MV-4-11 (cell line): ENCODE measurements at places on chromosomes 6 and 20.
A peak's percentile ranks its signal among the peaks of the same experiment; 100 is the strongest.

- DNase-seq, result no peak
Measured at GRCh38 chr20:59662161-59662560, 57.8 kb downstream of the PHACTR3 start.

DNA sequence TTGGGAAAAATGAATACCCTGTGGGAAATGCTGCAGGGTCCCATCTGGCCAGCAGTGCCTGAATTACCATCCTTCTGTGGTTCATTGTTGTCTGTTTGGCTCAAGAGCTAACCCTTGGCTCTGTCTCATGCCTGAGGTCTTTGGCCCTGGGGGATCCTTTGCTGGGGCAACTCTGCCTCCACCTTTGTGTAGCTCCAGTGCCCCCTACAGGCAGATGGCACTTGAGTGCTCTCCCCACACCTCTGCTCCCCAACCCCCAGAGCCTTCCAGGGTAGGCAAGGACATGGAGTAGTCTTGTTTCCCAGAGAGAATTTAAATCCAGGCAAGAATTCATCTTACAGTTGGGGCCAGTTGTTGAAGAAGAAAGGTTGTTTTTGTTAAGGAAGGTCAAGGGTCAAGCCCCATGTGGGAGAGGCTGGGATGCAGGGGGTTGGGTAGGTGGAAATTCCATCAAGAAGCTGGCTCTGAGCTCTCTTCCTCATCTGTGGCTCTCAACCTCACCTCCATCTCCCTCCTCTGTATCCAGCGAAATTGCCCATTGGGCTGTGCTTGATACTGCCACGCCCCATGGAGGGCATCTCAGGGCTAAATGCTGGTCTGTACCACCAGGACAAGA, 44.2 kb downstream of the ZNF831 start:
- peak; percentile 40 for DNase-seq

- peak; percentile 51 for DNase-seq
Measured at GRCh38 chr6:145139140-145139850, 596.0 kb downstream of the EPM2A start.

GRCh38 chr6:154117485-154117884, 78.4 kb downstream of the OPRM1 start:
- DNase-seq, result no peak

DNA sequence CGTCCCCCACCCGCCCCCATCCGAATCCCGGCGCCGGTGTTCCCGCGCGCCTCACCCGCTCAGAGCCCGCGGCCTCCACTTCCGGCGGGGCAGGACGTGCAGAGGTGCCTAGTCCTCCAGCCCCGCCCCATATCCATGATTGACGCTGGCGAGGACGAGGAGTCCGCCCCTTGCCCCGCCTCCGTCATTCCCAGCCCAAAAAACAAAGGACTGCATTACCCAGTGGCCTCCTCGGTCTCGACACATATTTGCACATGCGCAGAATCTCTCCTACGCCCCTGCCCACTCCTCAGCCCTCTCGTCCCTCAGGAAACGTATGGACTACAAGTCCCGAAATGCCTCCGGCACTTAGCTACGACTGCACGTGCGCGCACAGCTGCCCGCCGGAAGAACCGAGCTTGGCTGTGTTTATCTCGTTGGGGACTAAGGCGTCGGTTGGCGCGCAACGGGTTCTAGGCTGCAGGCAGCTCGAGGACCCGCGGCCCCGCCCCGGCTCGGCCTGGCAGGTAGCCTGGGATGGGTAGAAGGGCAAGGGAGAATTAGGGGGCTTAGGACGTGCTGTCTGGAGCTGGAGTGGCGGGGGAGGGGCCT, at the start of the genes KLHDC3 and MEA1:
Gene KLHDC3 (plus strand): TSS at position 407 of the 591 bp plus-strand sequence. CDS start 2,944 bp downstream, outside the sequence.
Gene MEA1 (minus strand): TSS at position 104 of the 591 bp plus-strand sequence. CDS start 133 bp downstream, outside the sequence.
- DNase-seq, result peak; percentile 100

GRCh38 chr20:38447931-38448675, 13.0 kb upstream of the SNHG17 start:
- peak; percentile 61 for DNase-seq

DNA sequence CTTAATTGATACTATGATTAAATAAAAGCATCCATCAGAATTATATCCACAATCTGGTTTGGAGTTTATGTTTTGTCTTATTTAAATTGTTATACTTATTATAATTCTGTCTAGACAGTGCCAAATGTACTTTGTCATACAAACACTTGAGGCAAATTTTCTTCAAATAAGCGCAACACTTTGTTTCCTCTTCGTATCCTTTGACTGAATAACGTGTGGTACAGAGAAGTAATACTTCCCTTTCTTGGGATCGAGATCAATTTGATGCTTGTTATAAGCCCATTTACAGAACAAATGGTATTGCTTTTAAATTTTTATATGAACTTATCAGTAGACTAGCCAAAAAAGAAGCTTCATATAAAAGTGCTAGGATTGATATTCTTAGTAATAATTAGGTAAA, 111.0 kb downstream of the ATG5 start:
- peak; percentile 44 for DNase-seq

DNA sequence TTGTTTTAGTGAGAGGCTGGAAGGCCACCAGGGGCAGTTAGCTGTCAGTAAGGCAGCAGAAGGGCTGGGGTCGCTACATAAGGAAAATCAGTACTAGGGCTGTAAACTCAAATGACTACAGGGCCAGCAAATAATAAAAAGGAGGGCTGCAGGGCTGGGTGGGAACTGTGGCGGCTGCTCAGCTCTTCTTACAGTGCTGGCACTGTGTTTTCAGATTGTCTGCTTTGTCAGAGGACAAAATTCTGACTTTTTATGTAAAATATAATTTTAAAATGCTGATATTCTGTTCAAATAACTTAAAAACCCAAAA, 23.2 kb downstream of the HLA-A start:
- DNase-seq, result no peak

- DNase-seq, result peak; percentile 91
Measured at GRCh38 chr6:135209803-135210202, 28.7 kb downstream of the MYB start.

GRCh38 chr6:145540741-145541140, 194.6 kb downstream of the EPM2A start:
- DNase-seq, result no peak

GRCh38 chr6:39114388-39114703, 640 bp downstream of the SAYSD1 start:
- DNase-seq, result peak; percentile 48

- DNase-seq, result no peak
Measured at GRCh38 chr20:25339608-25340007, 51.0 kb downstream of the ABHD12 start.

GRCh38 chr6:26067367-26067766, 19.9 kb upstream of the HFE start:
- no peak for DNase-seq

DNA sequence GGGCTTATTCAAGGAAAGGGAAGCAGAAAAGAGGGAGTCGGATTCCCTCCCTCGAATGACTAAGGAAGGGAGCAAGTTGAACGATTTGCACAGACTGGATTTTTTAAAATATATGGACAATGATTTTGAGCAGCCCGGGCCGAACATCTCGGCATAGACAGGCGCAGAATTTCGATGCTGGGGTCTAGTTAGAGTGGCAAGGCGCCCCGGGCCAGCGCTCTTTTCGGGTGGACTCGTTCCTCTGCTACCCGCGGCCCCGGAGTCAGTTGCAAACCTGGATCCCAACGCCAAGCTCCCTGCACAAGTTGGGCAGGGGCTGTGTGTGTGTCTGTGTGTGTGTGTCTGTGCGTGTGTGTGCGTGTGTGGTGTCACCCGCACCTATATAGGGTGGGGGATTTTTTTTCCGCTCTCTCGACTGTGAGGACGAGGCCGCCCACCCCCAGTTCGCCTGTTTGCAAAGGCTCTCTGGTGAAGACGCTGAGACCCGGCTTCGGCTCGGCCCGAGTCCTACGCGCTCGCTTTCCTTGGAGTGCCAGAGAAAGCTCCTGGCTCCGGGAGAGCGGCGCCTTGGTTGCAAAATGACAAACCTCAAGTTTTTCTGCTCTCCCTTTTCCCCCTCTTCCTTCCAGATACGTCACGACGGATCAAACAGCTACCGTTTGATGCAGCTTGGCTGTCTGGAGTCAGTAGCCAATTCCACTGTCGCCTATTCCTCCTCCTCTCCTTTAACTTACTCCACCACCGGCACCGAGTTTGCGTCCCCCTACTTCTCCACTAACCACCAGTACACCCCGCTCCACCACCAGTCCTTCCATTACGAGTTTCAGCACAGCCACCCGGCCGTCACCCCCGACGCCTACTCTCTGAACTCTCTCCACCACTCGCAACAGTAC, 1.4 kb downstream of the TFAP2D start:
- no peak for DNase-seq

DNA sequence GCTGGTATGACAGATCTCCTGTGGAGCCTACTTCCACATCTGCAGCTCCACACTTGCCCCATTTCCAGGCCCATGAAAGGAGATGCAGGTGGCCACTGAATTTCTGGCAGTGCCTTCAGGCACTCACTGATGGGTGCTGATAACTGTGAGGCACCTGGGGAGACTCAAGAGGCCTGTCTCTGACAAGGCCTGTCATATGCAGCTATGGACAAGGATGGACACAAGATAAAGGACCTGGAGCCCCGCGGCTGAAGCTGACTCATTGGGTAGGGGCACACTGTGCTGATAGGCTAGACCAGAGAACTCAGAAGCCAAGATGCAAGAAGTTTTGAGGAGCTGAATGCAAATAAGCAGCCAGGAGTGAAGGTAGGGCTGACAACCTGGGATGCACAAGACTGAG, 81.0 kb upstream of the LRFN2 start:
- DNase-seq, result no peak

DNA sequence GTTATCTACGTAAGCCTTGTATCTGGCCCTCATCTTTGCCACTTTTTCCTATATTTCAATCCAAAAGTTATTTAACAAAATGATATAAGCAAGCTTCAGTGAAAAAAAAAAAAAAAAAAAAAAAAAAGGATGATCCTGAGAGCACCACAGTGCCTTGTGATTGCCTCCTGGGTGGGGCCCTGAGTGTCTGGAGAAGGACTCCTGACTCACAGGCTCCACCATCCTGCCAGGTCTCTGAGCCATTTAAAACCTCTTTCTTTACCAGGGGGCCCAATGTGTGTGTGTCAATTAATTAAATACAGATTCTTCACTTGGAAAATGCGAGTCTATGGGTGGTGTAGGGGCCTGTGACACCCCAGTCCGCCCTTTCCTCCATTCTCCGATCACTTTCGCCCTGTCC, 105.2 kb downstream of the SMOC2 start:
- no peak for DNase-seq

DNA sequence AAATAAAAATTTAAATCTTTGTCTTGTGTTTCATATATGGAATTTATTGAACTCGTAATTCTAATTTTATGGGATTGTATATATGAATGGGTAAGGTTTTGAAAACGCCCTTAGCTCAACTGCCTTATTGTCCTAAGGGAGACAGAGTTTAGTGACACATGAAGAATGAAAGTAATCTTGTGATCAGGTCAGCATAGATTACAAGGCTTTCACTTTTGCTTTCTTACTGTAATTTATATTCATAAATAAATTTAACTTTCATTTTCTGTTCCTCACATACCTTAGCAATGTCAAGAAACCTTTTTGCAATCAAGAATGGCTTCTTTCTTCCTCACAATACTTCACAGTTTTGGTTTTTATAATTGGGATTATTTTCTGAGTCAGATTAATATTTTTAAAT, 14.4 kb downstream of the KPNA5 start:
- no peak for DNase-seq

DNA sequence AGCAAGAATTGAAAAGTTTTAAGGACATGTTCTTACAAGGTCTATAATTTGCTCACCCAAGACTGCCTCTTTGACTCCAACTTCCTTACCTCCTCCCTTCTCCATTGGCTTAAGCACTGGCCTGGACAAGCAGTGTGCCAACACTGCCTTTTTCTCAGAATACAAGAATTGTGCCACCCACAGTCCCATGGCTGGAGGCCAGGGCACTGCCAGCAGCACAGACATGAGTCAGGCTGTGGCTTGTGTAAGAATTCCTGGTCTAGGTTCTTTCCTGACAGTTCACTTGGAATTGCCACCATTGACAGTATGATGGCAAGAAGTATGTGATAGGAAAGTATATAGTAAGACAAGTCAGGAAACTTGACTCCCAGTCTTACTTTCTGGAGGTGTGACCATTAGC, 202.7 kb upstream of the MARCKS start:
- no peak for DNase-seq

GRCh38 chr6:29112135-29112534, 4.3 kb downstream of the OR2J3 start:
- DNase-seq, result no peak

DNA sequence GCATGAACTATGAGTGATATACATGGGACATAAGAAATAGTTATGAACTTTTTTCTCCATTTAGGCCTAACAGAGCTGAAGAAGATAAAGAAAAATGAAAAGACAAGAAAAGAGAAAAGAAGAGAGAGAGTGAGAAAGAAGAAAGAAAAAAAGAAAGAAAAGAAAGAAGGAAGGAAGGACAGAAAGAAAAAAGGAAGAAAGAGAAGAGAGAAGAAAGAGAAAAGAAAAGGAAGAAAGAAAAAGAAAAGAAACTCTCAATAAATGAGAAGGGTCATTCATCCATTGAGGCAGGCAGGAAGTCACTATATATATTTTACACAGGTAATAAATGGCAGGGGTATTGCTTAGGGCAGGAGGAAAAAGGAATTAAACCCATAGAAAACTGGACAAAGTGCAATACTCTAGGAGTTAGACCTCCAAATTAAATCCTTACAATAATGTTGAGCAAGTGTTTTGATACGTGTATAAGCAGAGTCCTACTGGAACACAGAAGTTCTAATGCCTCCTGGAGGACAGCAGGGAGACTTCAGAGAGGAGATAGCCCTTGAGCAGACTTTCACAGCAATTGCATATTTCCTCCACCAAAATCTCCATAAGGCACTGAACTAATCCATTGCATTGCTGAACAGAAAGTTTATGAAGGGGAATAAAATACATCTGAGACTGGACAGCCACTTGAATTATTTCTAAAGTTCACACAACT, 86.4 kb upstream of the TENT5A start:
- peak; percentile 27 for DNase-seq

DNA sequence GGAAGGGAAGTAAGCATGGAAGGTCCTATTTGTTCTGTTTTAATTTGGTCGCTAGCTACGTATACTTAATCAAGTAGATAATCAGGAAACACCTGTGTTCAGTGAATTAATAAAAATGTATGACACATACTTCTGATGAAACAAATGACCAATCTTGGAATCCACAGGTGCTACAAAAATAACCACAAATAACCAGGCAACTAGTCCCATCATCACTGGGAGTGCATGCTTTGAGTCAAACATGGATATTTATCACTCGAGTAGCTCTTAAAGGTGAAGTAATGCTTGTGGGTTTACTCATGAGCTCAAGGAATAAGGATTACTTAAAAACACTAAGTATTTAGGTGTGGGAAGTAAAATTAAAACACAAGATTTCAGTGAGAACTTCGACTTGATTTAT, 285.6 kb upstream of the ID4 start:
- DNase-seq, result no peak

DNA sequence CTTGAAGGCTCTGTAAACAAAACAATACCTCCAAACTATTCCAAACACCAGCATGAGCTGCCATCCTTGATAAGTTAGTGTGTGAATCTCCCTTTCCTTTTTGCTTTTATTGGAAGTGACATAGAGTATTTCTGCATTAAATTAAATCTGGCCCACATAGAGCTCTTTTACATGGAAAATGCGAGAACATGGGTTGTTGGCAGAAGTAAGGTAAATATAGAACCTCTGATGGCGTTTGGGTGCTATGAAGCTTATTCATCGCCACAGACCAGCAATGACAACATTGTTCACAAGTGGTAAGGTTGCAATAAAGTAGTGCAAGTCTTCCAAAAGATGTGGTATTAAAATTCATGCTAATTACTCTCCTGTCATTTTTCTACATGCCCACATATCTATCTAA, 445.8 kb upstream of the JAG1 start:
- DNase-seq, result no peak
